ENCODE measurements at places on chromosomes 11 and 22.
A peak's percentile ranks its signal among the peaks of the same experiment; 100 is the strongest.

GRCh38 chr11:27471589-27472397 is 797 bp downstream of the LGR4 start:
- no peak overlapping the region for H3K27ac ChIP-seq
- DNase-seq: peak; percentile 52
- peaks cover 52% of the 10 kb centered on the region for H3K27me3 ChIP-seq
- peak overlapping the region; percentile 74 for H3K4me3 ChIP-seq
- H3K4me1 ChIP-seq: peaks cover 18% of the 10 kb centered on the region

GRCh38 chr22:34334893-34335292 is 414.6 kb upstream of the LARGE1 start:
- no peak overlapping the region for H3K27ac ChIP-seq
- H3K4me3 ChIP-seq: no peak overlapping the region
- H3K36me3 ChIP-seq: no peaks in the 10 kb centered on the region

GRCh38 chr11:84522331-84522730 is 1104.8 kb downstream of the DLG2 start:
- H3K27ac ChIP-seq: no peak overlapping the region
- no peaks in the 10 kb centered on the region for H3K27me3 ChIP-seq
- no peak overlapping the region for H3K4me3 ChIP-seq
- no peaks in the 10 kb centered on the region for H3K36me3 ChIP-seq
- H3K4me1 ChIP-seq: no peaks in the 10 kb centered on the region
- DNase-seq: no peak

GRCh38 chr11:126607776-126608541 is 252.5 kb downstream of the ST3GAL4 start:
- H3K27ac ChIP-seq: no peak overlapping the region
- DNase-seq: no peak
- no peak overlapping the region for H3K4me3 ChIP-seq
- peaks cover 30% of the 10 kb centered on the region for H3K27me3 ChIP-seq
- H3K4me1 ChIP-seq: peaks cover 2% of the 10 kb centered on the region
- no peaks in the 10 kb centered on the region for H3K36me3 ChIP-seq

DNA sequence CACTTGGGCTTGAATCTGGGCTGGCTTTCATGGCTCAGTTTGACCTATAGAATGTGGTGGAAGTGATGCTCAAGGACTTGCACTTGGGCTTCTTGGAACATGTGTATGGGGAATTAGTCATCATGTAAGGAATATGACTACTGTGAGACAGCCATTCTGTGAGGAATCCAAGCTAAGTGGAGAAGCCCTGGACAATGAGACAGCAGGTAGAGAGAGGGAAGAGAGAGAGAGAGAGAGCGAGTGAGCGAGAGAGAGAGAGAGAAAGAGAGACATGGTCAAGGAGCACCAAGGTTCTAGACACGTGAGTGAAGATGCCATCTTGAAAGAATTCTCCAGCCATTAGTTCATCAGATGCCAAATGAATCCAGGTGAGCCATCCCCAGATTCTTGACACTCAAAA is 261.6 kb upstream of the SORL1-AS1 start:
- H3K27me3 ChIP-seq: peaks cover 6% of the 10 kb centered on the region
- H3K27ac ChIP-seq: no peak overlapping the region
- H3K4me1 ChIP-seq: no peaks in the 10 kb centered on the region
- H3K36me3 ChIP-seq: no peaks in the 10 kb centered on the region
